ENCODE measurements at places on chromosomes 11 and 22.

DNA sequence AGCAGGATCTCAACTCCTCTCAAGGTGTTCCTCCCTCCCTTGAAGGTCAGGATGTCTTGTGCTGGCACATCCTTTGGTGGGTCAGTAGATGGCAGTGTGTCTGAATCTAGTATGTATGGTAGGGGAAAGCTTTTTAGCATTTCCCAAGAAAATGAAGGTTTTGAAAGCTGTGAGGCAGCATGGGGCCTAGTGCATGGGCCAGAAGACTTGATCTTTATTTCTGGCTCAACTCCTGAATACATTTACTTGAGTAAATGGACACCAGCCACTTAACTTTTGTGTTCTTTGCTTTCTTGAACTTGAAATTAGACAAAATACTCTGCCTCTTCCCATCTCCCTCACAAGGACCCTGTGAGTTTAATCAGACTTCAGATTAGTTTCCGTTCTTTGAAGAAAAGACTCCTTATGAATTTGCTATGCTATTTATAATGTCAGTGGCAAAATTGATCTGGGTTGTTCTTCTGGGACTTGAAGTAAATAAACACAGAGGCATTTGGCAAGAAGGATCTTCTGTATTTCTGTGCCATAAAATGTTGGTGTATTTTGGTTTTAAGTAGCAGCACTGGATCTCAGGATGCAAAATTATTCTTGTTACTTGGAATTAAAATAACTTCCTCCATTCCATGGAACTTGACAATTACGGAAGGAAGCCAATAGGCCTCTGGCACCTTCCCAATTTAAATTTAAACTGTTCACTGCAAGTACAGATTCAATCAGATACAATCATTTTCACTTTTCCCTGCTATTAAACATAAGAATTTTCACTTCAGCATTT lies 288.8 kb downstream of the CASP12 start:
- H3K36me3 ChIP-seq = no peaks in the 10 kb centered on the region
- no peak overlapping the region for H3K27ac ChIP-seq
- H3K4me3 ChIP-seq = no peak overlapping the region

DNA sequence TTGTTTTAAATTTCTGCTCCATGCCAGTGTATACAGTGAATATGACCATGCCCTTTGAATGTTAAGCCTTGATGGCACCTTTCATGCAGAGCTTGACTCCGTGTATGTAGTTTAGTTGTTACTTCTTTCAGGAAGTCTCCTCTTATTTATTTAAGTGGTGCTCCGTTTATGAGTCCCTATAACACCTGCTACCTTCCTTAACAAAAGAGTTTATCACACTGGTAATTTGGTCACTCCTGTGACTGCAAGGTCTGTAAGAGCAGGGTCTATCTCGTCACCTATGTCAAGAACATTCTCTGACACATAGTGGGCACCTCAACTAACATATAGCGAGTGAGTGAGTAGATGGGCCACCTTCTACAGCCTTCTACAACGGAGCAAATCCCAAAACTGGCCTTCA lies 152.5 kb downstream of the CCDC34 start:
- no peak overlapping the region for H3K27ac ChIP-seq
- H3K27me3 ChIP-seq = no peaks in the 10 kb centered on the region
- DNase-seq = no peak
- H3K4me3 ChIP-seq = no peak overlapping the region
- peaks cover 11% of the 10 kb centered on the region for H3K4me1 ChIP-seq

- H3K4me1 ChIP-seq = no peaks in the 10 kb centered on the region
- H3K4me3 ChIP-seq = no peak overlapping the region
- no peak overlapping the region for H3K27ac ChIP-seq
- DNase-seq = no peak
- no peaks in the 10 kb centered on the region for H3K36me3 ChIP-seq
Measured at GRCh38 chr11:85423794-85424193, 203.3 kb downstream of the DLG2 start.

- no peaks in the 10 kb centered on the region for H3K27me3 ChIP-seq
- H3K4me1 ChIP-seq = peaks cover 9% of the 10 kb centered on the region
- no peak overlapping the region for H3K27ac ChIP-seq
- no peak overlapping the region for H3K4me3 ChIP-seq
- H3K36me3 ChIP-seq = no peaks in the 10 kb centered on the region
Measured at GRCh38 chr11:113202431-113202830, 112.0 kb upstream of the TTC12 start.

DNA sequence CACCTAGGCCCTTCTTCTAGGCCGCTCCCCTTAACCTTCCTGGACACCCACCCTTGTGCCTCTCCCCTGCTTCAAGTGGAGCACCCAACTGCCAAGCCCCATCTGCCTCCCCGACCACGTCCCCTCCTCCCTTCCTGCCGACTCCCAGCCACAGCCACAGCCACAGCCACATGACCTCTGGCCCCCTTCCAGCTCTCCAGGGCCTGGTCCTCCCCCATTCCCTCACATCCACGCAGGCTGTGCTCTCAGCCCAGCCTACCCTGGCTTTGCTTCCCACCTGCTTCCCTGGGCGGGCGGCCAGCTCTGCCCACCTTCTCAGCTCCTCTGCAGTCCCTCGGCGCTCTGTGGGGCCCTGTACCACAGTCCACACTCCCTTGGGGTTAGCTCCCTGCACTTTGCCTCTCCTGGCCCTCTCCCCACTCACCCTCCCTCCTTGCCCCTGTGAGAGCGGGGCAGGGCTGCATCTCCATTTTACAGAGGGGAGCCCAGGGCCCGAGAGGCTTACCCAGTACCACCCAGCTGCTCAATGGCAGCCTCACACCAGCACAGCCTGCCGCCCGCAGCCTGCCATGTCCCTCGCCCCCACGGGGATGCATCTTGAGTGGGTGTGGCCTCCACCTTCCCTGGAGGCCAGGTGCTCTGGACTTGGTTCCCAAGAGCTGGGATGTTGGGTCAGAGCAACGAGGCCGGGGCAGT lies 20.3 kb downstream of the PARVG start:
- H3K4me3 ChIP-seq = no peak overlapping the region
- no peak for DNase-seq
- H3K27ac ChIP-seq = no peak overlapping the region

GRCh38 chr22:38846412-38846811 lies 2.6 kb upstream of the NPTXR start:
- DNase-seq = no peak
- H3K36me3 ChIP-seq = no peaks in the 10 kb centered on the region
- peaks cover 4% of the 10 kb centered on the region for H3K4me1 ChIP-seq
- no peak overlapping the region for H3K27ac ChIP-seq
- peaks cover 27% of the 10 kb centered on the region for H3K27me3 ChIP-seq

GRCh38 chr11:15774388-15774939 lies 581.9 kb downstream of the SOX6 start:
- H3K27me3 ChIP-seq = no peaks in the 10 kb centered on the region
- peaks cover 3% of the 10 kb centered on the region for H3K4me1 ChIP-seq
- no peak overlapping the region for H3K27ac ChIP-seq
- no peak overlapping the region for H3K4me3 ChIP-seq
- no peak for DNase-seq

DNA sequence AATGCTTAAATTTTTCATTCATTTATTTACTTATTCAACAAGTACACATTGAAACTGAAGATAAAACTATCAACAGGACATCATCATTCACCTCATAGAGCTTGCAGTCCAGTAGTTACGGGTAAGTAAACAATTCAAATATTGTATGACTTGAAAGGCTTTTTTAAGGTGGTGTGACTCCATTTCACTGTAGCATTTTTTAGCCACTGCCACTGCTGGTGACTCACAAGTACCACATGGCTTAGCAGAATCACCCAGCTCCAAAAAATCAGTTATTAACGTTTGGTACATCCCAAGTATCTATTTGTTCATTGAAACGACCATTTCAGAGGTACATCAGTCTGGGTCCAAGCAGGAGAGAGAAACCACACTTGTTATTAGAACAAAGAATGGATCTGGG lies 427.9 kb upstream of the DDI1 start:
- H3K27ac ChIP-seq = no peak overlapping the region
- H3K27me3 ChIP-seq = no peaks in the 10 kb centered on the region

DNA sequence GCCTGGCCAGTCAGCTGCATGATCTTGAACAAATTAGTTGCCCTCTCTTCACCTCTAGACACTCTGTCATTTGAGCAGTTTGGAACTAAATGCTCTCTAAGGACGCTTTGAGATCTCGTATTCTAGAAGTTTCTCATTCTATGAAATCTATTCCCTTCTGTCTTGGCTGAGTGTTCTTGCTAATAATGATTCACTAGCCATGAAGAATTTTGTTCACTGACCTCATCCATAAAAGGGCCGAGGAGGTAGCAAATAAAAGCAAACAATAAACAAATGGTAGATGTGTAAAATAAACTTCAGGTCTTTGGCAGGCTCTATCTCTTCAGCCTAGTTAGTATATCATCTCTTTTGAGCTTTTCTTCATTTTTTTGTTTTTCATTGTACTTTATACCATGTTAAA lies 76.6 kb downstream of the USP35 start:
- H3K27me3 ChIP-seq = no peaks in the 10 kb centered on the region
- no peak for DNase-seq
- H3K27ac ChIP-seq = no peak overlapping the region
- peaks cover 7% of the 10 kb centered on the region for H3K36me3 ChIP-seq

DNA sequence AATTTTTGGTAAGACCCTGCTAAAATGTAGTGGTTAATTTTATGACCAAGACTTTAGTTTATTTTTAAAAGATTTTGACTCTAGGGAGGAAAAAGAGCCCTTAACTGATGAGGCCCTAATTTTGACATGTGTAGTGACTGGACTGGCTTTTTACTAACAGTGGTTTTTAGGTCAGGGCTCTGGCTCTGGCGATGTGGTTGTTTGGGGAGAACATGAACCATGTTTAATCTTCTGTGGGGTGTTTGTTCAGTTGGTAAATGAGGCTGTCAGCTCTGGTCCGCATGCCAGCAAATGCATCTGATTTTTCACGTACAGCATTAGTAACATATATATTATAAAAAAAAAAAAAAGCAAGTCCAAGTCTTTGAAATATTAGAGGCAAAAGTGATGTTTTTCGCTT lies 104.3 kb downstream of the EXT2 start:
- H3K4me1 ChIP-seq = no peaks in the 10 kb centered on the region
- no peak overlapping the region for H3K4me3 ChIP-seq
- H3K27ac ChIP-seq = no peak overlapping the region
- H3K27me3 ChIP-seq = no peaks in the 10 kb centered on the region

DNA sequence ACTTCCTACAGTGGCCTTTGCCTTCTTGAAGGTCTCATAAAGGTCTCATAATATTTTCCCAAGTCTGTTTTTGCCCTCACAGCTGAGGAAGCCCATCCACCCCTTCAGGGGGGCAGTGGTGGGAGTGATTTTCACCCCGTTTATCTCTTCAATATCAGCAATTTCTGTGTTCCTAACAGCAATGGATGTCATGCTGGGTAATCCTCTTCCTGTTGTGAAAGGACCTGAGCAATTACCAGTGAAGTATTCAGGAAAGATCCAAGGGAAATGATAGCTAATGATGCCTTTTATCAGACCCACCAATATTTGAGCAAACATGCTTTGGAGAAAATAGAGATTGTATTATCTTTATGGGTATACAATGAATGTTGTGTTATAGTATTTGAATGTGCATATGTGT lies 226.9 kb downstream of the INSC start:
- DNase-seq = no peak
- no peaks in the 10 kb centered on the region for H3K4me1 ChIP-seq
- H3K27ac ChIP-seq = no peak overlapping the region
- no peak overlapping the region for H3K4me3 ChIP-seq
- no peaks in the 10 kb centered on the region for H3K27me3 ChIP-seq
- no peaks in the 10 kb centered on the region for H3K36me3 ChIP-seq

DNA sequence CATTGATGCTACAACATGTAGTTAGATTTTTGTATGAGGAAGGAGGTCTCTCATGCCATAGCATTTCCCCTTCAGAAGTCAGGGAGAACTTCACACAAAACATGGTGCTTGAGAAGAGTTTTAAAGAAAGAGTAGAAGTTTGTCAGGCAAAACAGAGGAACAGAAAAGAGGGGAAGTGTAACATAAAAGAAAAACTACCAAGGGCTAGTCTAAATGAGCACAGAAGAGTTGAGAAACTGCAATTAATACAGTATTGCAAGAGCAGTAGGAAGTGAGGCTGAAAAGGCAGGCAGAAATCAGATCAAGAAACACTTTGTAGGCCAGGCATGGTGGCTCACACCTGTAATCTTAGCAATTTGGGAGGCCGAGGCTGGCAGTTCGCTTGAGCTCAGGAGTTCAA lies 61.0 kb downstream of the FAM168A start:
- no peaks in the 10 kb centered on the region for H3K4me1 ChIP-seq
- no peak for DNase-seq
- no peaks in the 10 kb centered on the region for H3K36me3 ChIP-seq
- no peak overlapping the region for H3K27ac ChIP-seq

DNA sequence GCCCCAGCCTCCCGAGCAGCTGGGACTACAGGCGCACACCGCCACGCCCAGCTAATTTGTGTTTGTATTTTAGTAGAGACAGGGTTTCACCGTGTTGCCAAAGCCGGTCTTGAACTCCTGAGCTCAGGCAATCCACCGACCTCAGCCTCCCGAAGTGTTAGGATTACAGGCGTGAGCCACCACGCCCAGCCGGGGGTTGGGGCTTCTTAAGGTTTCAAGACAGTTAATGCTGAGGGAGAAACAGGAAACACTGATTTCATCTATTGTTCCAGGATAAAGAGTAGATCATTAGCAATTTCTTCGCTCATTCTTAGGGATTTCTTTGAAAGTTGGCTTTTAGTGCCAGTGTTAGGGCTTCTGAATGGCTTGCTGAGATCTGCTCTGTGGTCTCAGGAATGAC lies 21.2 kb upstream of the CLMP start:
- no peak overlapping the region for H3K4me3 ChIP-seq
- no peaks in the 10 kb centered on the region for H3K36me3 ChIP-seq
- no peaks in the 10 kb centered on the region for H3K27me3 ChIP-seq

DNA sequence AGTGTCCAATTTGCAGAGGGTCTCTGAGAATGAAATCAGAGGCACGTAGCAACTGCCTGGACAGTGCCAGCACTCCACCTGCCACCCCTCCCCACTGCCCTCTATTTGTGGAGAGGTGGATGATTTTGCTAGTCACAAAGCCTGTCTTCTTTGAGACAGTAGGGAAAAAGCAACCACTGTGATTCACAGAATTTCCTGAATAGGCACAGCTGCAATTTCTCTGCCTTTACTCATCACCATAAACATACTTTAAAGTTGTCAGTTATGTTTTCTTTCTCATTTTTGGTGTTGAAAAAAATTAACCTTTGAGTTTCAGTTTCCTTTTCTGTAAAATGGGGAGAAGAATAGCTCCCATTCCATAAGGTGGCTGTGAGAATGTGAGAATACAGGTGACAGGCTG lies 134.3 kb downstream of the TEAD1 start:
- peaks cover 4% of the 10 kb centered on the region for H3K36me3 ChIP-seq
- no peaks in the 10 kb centered on the region for H3K27me3 ChIP-seq
- H3K4me3 ChIP-seq = no peak overlapping the region
- peak overlapping the region; percentile 64 for H3K27ac ChIP-seq
- peak; percentile 39 for DNase-seq

Data from trophoblast cell (in vitro differentiated cells and primary cell).